HCT116 (cell line): ENCODE measurements at places on chromosomes 13 and 19. TPM values are rescaled to one million over a fixed set of nuclear protein-coding genes. Genes with fewer than 3 reads are reported as not detected.

STK11 gene
- total RNA-seq, result 86.9 TPM

TPTE2 gene
- total RNA-seq, result not detected

TGFBR3L gene
- total RNA-seq, result 30.9 TPM

SLAIN1 gene
- 0.34 TPM for total RNA-seq

ZNF578 gene
- total RNA-seq, result not detected

ESD gene
- 111 TPM for total RNA-seq

FFAR1 gene
- total RNA-seq, result not detected

CGB8 gene
- total RNA-seq, result 0.34 TPM

FLT1 gene
- total RNA-seq, result 0.25 TPM

IFNL1 gene
- not detected for total RNA-seq

LRFN3 gene
- 18.8 TPM for total RNA-seq

CBY2 gene
- total RNA-seq, result not detected

TMED1 gene
- total RNA-seq, result 26.3 TPM

PSG2 gene
- not detected for total RNA-seq

CGB2 gene
- 5.0 TPM for total RNA-seq

MTUS2 gene
- total RNA-seq, result 0.02 TPM

PRR20C gene
- total RNA-seq, result not detected

ATG4D gene
- 45.4 TPM for total RNA-seq

SRRM5 gene
- not detected for total RNA-seq

KRTDAP gene
- 0.74 TPM for total RNA-seq
